OCI-M1 (cell line): ENCODE measurements at places on chromosomes 1 and 21.
A peak's percentile ranks its signal among the peaks of the same experiment; 100 is the strongest.

DNA sequence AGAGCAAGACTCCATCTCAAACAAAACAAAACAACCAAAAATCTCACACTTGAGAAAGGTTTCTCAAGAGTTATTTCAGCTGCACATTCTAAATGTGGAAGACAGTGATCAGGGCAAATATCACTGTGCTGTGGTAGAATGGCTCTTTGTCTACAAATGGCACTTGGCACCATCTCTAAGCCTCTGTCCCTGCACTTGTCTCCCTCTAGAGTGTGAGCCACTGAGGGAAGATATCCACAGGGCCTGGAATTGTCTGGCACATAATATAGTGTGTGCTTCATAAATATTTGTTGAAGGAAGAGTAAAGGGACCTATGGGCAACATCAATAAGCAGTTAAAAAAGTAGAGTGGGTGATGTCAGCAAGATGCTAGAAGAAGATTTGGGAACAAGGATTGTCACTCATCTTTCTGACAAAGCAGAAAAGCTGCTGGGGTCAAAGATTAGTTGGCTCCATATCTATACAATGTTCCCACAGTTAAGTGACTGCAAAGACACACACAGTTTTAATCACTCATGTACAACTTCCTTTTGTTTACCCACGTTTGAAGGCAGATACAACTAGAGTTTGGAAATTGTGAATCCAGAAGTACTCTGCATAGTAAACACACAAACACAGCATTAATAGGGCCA, 19.1 kb downstream of the CD101 start:
- DNase-seq: no peak

- no peak for DNase-seq
These were observed 16.7 kb upstream of the ACTRT2 start for GRCh38 chr1:3004285-3005205.

DNA sequence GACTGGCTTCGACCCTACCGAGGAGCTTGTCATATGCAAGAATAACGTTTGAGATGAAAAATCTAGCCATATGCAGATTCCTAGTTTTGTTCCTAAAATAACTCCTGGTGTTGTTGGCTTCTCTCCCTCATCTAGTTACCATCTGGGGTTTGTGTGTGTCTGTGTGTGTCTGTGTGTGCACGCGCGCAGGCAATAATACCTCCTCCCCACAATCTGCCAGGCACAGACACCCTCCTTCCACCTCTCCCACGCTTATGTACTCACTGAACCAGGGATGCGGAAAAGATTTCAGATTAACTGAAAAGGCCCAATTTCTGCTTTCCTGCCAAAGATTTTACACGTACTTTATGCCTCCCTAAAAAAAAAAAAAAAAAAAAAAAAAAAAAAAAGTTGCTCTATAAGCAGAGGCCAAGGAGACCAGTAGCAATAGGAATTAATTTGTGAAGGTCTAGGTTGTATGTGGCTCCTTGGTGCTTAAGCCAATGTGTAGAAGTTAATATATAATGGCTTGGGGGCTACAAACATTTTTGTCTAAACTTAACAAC, 452.7 kb downstream of the NUF2 start:
- DNase-seq: peak; percentile 91

DNA sequence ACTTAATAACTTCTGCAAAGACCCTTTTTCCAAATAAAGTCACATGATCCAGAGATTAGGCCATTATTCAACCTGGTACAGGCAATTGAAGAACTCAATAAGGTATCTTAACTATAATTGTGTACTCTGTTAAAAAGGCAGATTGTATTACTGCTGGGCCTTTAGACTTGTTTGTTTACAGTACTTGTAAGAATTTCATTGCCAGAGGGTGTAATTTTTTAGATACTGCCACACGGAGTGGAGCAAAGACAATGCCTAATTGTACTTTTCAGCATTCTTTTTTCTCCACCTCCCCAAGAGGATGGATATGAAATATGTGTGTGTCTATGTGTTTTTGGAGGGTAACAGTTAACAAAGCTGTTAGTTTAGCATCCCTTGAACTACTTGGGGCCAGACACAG, 47.5 kb downstream of the HUNK start:
- DNase-seq: no peak

DNA sequence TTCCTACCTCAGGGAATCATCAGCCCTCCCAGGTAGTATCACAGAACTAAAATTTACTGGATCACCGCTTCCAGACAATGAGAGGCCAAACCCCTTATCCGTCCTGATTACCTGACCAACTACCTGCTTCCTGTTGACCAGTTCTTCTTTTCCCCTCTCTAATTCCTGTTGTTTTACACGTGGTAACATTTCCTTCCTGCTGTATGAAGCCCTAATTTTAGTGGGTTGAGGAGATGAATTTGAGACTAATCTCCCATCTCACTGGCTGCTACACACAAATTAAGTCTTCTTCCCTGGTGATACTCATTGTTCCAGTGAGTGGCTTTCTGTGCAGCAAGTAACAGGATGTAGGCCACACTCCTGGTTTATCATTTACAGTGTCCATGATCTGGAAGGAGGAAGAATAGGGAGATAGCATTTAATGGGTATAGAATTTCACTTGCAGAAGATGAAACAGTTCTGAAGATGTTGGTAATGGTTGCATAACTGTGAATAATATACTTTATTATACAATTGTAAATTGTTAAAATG, 2112.9 kb downstream of the NCAM2 start:
- DNase-seq: no peak

DNA sequence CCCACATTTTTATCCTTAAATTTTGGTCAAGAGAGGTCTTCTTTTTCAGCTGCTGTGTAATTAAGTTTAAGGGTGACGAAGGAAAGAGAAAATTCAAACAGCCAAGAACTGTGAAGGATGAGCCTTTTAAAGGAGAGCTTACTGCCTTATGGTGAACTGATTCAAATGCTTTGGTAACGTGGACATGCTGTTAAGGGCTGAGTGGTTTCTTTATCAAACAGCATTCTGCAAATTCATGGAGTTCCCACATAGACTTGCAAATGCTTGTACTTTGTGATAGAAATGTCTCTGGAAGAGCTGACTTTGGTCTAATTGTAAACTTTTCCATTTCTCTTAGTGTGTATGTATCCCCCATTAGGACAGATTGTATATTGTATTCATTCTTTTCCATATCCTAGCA, 93.8 kb downstream of the CHD1L start:
- peak; percentile 30 for DNase-seq

GRCh38 chr1:156816561-156817328, at the start of gene SH2D2A:
TSS of gene SH2D2A (minus strand) at chr1:156816848. CDS start at chr1:156816708, 140 bp downstream.
- DNase-seq: peak; percentile 85

DNA sequence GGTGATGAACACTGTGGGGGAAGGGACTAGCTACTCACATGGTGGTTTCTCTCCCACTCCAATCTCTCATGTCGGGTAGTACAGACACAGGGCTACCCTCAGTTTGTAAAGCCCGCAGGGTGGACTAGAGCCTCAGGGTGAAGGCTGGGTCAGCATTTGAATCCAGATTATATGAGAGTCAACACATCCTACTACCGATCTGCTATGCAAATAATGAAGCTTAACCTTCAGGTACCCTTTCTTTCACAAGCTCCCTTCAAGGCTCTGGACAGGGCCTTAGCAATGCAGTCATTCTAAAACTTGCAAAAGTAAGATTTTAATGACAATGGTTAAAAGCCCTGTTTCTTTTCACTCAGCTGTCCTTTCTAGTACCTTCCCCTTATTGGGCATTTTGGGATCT, 5.5 kb upstream of the ZBED6 start:
- no peak for DNase-seq
